ENCODE measurements at places on chromosomes 13 and 19.

DNA sequence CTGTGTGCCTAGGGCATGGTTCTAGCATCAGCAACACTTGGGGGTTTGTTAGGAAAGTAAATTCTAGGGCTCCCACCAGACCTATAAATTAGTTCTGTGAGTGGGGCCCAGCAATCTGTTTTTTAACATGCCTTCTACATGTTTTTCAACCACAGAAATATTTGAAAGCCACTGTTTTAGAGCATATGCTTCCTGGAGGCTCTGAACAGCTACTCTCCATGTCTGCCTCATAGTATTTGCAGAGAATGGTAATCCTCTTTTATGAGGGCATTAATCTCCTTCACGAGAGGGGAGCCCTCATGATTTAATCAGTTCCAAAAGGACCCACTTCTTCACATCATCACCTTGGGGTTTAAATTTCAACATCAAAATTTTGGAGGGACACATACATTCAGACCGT, 6.0 kb downstream of the SPATA13 start:
- DNase-seq = no peak

DNA sequence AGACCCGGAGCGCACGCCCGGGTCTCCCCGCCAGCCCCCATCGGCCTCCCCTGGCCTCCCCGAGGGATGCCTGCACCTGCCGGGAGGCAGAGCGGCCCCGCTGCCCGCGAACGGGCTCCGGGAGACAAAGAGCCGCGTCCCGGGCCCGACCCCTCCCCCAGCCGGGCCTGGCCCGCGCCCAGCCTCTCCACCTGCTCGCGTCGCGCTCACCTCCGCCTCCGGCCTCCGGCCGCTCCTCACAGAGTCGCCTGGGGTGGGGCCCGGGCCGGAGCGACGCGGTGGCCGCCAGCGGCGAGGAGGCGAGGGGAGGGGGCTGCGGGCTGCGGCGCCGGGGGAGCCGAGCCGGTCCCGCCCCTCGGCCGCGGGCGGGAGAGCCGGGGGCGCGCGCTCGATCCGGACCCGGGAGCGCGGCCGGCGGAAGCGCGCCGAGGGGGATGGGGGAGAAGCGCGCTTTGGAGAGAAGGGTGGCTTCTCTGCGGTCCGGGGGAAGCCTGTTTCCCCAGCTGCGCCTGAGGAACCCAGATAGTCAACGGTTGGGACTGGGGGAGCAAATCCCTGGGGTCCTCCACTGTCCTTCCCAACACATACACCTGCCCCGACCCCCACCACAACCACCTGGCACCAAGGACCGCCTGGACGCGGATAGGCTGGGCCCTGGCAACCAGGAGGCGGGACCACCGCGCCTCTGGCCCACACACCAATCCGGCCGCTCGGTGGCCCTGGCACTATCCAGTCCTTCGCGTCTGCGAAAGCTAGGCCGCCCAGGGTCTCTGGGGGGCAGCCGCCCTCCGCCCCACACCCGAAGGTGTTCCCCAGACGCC, at the start of gene PRR36:
PRR36 (minus strand) TSS at position 315 of the 821 bp plus-strand sequence. CDS start 701 bp downstream, outside the sequence.
- DNase-seq = peak; percentile 90

GRCh38 chr19:21398851-21399250, 1.9 kb downstream of the ZNF493 start:
- no peak for DNase-seq

DNA sequence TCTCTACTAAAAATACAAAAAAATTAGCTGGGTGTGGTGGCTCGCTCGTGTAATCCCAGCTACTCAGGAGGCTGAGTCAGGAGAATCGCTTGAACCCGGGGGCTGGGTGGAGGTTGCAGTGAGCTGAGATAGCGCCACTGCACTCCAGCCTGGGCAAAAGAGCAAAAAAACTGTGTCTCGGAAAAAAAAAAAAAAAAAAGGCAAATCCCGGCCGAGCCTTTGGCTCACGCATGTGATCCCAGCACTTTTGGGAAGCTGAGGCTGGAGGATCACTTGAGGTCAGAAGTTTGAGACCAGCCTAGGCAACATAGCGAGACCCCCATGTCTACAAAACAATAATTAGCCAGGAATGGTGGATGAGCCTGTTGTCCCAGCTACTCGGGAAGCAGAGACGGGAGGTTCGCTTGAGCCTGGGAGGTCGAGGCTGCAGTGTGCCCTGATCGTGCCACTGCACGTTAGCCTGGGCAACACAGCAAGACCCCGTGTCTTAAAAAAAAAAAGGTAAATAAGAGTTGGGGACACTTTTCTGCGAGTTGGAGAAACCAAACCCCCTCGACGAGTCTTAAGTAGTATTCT, 574 bp upstream of the GPX4 start:
- DNase-seq = no peak

All from cerebellar cortex (tissue), 1 donor.